Activated CD4-positive, alpha-beta T cell treated with anti-CD3 and anti-CD28 coated beads, Interleukin-2, amount 50 U/mL, for 24 hours (primary cell): ENCODE measurements at places on chromosomes 6 and 20.

GRCh38 chr20:19924255-19924654, 92.9 kb upstream of the NAA20 start:
- no peak for DNase-seq

DNA sequence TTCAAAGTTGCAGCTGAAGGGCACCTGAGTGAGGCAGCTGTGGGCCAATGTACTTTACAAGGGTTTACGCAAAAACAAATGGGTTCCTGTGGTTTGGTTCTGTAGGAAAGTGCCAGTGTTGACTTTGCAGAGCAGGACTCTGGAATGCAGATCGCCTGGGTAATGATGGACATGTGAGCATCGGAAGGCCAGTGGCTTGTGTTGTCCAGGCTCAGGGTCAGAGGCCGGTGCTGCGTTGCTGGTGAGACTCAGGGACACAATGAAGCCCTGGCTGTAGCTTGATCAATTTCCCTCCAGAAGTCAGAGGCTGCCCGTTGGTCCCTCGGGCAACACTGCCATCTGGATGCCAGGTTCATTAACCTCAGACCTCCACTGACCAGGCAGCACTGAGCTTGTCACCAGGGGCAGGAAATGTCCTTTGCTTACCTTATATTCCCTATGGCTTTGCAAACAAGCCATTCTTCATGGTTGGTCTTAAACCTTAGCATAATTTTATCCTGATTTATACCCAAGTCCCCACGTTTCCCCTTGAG, 753.4 kb downstream of the QKI start:
- no peak for DNase-seq

DNA sequence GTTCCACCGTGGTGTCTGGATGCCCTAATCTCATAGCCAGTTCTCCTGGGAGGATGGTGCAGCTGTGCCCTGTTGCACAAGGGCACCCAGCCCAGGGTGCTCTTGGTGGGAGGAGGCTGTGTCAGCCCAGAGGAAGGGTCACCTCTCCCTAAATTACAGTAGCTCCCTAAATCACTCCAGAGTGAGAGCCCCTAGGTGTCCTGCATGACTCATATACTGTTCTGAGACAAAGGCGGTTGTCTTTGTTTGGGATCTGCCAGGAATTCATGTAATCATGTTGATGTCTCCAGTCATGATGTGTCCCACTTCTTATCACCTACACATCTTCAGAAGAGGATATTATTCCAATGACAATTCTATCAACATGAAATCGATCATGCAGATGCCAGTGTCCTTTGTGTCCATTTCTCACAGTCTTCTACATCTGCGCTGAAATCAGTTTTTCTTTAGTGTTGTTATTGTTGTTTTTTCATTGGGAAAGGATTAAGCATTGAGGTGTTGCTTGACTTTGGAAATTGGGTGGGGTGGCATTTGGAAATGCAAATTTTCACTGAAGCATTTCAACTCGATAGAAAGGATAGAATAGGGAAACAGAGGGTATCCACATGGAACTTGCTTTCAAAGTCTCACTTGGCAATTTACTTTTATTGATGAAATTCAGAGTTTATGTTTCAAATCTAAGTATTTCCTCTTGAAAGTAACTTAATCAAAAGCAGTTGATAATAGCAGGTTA, 19.5 kb downstream of the PERP start:
- no peak for DNase-seq

DNA sequence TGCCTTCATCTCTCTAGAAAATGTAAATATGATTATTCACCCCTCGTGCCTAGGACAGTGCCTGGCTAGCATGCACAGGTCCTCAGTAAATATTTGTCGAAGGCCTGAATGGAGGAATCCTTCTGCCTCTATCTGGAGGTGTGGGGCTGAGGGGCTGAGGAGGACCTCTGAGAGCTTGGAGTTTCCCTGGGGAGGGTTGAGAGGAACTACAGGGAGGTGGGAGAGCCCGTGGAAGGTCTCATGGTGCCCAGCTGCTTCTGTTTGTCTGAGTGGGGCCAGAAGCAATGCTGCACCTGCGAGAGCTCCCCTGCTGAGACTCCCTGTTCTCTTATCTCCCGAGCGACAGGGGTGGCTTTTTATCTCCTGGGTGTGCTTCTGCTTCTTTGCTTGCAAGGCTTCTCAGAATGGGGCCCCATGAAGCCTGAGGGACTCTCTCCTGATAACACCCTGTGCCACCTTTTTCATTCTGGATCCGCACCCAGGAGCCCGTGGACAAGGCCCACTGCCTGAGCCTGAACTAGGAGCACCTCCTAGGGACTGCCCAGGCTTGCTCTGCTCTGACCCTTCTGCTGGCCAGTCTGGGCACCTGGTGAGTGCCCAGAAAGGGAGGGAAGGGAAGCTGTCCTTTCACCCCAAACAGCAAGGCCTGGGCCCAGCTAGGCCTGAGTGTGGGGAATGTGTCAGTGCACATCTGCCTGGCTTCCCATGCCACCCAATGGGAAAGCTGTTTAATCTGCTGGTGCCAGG, 2.4 kb downstream of the SLC29A1 start:
- DNase-seq: no peak

- DNase-seq: no peak
Measured at GRCh38 chr6:154166140-154166539, 127.1 kb downstream of the OPRM1 start.

DNA sequence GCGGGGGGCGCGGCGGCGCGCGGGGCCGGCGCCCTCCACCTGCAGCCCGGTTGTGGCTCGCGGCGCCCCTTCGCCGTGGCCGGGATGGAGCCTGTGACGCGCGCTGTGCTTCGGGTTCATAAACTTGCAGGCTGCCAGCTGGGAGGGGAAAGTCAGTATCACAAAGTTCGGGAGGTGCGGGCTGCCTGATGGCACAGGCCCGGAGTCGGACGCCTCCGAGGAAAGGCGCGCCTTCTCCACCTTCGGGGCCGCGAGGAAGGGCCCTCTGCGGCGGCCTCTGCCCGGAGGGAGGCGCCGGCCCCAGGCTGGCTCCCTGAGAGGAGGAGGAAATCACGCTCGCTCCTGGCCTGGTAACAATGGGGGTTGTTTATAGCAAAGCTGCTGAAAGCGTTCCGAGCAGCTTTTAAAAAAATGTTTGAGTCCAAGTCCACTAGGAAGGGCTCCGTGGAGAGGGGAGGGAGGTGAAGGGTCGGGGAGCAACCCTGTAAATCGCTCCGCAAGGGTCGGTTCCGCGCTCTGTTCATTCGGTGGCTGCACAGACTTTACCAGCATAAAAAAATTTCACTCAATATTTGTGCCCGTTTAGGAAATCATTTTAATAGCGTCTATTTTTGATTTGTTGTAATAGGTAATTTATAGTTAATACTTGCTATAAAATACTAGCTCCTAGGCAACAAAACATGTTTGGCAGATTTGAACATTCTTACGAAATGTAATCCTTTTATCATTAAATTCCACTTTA, 1.0 kb downstream of the AFDN start:
- no peak for DNase-seq
